ENCODE measurements at places on chromosomes 1 and 21. TPM values are rescaled to one million over a fixed set of nuclear protein-coding genes. Genes with fewer than 3 reads are reported as not detected.
A peak's percentile ranks its signal among the peaks of the same experiment; 100 is the strongest.

The GJB4 gene
- 0.12 TPM for total RNA-seq

DNA sequence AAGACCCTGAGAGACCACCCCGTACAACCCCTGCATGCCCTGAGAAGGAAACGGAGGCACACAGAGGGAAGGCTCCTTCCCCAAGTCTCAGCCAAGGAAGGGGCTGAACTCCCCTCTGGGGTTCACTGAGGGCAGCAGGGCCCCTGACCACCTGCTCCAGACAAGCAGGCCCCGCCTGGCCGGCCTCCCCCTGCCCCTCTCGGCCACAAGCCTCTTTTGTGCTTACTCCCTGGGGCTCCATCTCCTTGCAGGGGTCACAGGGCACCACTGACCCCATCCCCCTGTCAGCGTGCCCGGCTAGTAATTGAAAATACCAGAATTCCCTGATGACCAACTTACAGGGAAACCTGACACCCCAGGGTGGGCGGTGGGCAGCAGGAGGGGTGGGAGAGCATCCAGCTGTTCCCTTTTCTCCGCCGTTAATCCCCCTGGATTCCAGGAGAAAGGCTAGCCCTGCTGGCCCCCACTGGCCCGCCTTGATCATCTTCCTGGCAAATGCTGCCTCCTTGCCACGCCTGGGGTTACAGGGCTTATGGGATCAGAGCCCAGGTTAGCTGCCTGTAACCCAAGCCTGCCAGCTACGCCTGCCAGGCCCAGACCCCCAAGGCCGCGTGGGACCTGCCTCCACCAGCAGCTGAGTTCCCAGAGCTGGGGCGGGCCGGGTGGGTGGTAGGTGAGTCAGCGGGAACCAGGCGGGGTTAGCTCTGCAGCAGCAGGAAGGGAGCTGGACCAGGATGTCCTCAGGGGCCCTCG lies 96.1 kb downstream of the LACTBL1 start:
- H3K4me3 ChIP-seq: no peak overlapping the region
- H3K27ac ChIP-seq: no peak overlapping the region
- H3K4me1 ChIP-seq: no peaks in the 10 kb centered on the region
- no peak for DNase-seq
- no peaks in the 10 kb centered on the region for H3K36me3 ChIP-seq

DNA sequence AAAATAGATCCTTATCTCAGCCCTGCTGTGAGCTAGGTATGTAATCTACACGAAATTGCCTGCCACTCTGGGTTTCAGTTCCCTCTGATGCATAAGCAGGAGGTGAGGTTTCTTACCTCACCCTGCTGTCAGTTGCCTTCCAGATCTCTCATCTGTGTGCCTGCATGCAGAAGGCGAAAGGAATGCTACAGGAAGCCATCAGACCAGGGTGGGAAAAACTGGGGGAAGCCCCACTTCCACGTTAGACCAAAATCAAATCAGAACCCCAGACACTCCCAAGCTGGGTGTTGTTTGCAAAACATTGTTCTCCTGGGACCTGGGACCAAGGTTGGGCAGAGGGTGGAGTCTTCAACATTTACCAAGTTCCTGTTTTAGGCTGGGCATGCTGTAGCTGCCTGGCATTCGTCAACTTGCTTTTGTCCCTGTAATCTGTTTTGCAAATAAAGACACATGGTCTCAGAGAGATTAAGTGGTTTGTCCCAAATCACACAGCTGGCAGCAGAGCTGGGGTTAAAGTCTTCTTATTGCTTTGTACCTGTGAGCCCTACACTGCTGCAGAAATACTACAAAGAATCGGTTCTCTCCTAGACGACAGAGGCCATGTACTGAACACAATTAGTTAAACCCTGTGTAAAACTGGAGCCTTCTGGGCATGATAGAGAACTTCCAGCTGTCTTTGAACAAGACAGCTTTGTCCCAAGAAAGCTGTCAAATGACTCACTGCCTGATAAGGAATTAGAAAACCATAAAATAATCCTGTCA lies 389.7 kb upstream of the RUNX1 start:
- no peaks in the 10 kb centered on the region for H3K27me3 ChIP-seq
- H3K36me3 ChIP-seq: no peaks in the 10 kb centered on the region
- no peaks in the 10 kb centered on the region for H3K4me1 ChIP-seq
- H3K4me3 ChIP-seq: no peak overlapping the region

- no peaks in the 10 kb centered on the region for H3K27me3 ChIP-seq
- H3K4me3 ChIP-seq: no peak overlapping the region
- peaks cover 1% of the 10 kb centered on the region for H3K4me1 ChIP-seq
- DNase-seq: no peak
- H3K36me3 ChIP-seq: no peaks in the 10 kb centered on the region
Measured at GRCh38 chr1:94768036-94768435, 52.1 kb upstream of the SLC44A3 start.

DNA sequence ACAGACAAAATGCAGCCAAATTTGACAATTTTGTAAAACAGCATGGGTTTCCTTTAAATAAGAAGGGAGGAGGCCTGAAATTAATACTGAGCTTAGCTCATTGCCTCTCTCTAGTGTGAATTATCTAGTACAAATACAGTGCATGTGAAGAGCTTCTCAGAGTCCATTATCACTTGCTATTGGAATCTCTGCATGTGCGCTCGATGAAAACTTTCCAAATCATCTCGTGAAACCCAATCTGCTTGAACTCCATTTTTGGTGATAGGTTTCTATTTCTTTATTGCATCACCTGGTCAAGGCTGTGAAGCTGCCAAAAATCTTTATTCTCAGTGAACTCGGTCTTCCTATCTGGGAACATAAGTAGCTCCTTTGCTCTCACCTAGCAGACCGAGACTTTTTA lies 49.5 kb upstream of the LYPLAL1 start:
- no peak overlapping the region for H3K27ac ChIP-seq
- no peaks in the 10 kb centered on the region for H3K27me3 ChIP-seq
- no peak overlapping the region for H3K4me3 ChIP-seq
- no peaks in the 10 kb centered on the region for H3K36me3 ChIP-seq
- H3K4me1 ChIP-seq: peaks cover 44% of the 10 kb centered on the region

- H3K36me3 ChIP-seq: no peaks in the 10 kb centered on the region
- H3K27me3 ChIP-seq: no peaks in the 10 kb centered on the region
- peaks cover 50% of the 10 kb centered on the region for H3K4me1 ChIP-seq
Measured at GRCh38 chr1:21277180-21277579, 13.1 kb downstream of the ECE1 start.

GRCh38 chr1:160634543-160635491 lies 12.0 kb downstream of the SLAMF1 start:
- H3K4me1 ChIP-seq: peaks cover 2% of the 10 kb centered on the region
- DNase-seq: no peak

- H3K27ac ChIP-seq: no peak overlapping the region
- H3K36me3 ChIP-seq: no peaks in the 10 kb centered on the region
- H3K27me3 ChIP-seq: peaks cover 69% of the 10 kb centered on the region
- DNase-seq: peak; percentile 68
Measured at GRCh38 chr1:38815903-38816627, 43.5 kb downstream of the RRAGC start.

GRCh38 chr1:82000221-82000620 lies 199.5 kb downstream of the ADGRL2 start:
- H3K4me3 ChIP-seq: no peak overlapping the region
- no peak for DNase-seq
- no peak overlapping the region for H3K27ac ChIP-seq
- H3K4me1 ChIP-seq: no peaks in the 10 kb centered on the region
- no peaks in the 10 kb centered on the region for H3K36me3 ChIP-seq
